Pulmonary artery endothelial cell (primary cell): ENCODE measurements at places on chromosomes 1 and 21. TPM values are rescaled to one million over a fixed set of nuclear protein-coding genes. Genes with fewer than 3 reads are reported as not detected.

DNA sequence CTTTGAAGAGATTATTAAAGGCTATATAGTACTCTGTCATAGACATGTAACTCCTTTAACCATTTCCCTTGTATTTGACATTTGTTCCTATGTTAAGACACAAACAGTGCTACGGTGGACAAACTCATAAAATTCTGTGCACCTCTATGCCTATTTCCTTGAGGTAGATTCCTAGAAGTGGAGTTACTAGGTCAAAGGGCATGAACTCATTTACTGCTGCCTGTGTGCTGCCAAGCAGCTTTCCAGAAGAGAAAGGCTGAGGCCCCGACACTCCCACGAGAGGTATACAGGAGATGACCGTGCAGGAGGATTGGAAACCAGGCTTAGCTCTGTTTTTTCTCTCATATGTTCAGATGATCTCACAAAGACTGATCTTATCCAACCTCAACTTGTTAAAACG lies 34.4 kb upstream of the TENT5C start:
- no peak for DNase-seq

GRCh38 chr1:198167436-198167934 lies 10.7 kb downstream of the NEK7 start:
- DNase-seq, result no peak

DNA sequence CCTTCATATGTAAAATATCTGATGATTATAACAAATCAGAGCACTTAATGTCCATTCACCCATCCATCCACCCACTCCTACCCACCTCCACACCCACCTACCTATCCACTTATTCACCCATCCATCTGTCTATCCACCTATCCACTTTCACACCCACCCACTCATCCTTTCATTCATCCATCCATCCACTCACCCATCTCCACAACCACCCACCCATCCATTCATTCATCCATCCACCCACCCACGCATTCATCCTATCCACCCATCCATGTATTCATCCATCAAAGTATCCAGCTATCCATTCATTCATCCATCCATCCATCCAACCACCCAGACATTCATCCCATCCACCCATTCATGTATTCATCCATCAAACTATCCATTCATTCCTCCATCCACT lies 466.1 kb downstream of the AJAP1 start:
- no peak for DNase-seq

DNA sequence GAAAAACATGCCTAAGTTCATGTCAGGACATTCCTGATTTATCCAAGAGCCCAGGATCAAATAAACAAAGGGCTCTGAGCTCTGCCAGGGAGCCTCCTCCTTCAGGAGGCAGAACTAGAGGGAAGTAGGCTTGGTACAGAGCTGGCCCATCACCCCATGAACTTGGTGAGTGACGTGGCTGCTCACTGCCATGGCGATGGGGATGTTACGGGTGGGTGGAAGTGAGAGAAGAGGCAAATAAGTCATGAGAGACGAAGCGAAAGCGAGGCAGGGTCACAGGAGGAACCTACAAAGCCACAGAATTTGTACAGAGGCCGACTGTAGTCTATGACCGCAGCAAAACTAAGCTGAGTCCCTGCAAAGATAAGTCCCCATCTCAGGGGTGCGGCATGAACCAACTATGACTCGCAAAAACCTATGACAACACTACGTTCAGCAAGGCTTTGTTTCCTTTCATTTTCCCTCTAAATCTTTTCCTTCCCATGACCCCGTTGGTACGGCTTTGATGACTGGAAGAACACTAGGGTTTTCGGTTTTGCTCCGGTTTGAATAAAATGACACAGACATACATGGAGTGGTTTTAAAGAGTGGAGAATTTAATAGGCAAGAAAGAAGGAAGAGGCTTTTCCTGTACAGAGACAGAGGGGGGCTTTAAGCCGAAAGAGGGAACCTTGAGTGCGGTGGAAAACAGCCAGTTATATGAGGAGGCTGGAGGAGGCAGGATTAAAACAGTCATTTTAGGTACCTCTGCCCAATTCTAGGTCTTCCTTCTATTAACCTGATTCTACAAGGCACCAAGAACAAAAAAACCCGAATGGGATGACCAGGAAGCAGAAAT lies 74.1 kb downstream of the CD46 start:
- peak; percentile 37 for DNase-seq

GRCh38 chr1:59422921-59423575 lies 126.2 kb downstream of the FGGY start:
- DNase-seq, result peak; percentile 91

Gene ICOSLG
- total RNA-seq, result 0.99 and 2.1 TPM in 2 replicates

GRCh38 chr1:196545222-196545621 lies 63.0 kb downstream of the KCNT2 start:
- no peak for DNase-seq

DNA sequence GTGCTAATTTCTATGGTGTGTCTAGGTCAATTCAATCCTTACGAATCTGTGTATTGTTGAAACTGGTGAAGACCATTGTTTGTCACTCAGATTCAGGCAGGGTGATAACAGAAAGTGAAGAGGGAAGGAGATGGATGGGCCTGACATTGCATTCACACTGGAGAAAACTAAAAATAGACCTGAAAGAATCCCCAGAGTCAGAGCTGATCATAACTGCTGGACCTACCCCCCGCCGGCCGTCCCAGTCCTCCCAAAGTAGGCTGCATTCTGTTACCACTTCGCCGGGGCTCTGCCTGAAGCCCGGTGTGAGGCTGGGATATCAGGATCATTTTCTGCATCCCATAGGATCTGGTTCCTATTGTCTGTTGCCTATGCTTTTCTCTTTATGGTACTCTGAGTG lies 121.1 kb downstream of the NUF2 start:
- no peak for DNase-seq

Gene CFAP74
- not detected in 2 replicates for total RNA-seq

DNA sequence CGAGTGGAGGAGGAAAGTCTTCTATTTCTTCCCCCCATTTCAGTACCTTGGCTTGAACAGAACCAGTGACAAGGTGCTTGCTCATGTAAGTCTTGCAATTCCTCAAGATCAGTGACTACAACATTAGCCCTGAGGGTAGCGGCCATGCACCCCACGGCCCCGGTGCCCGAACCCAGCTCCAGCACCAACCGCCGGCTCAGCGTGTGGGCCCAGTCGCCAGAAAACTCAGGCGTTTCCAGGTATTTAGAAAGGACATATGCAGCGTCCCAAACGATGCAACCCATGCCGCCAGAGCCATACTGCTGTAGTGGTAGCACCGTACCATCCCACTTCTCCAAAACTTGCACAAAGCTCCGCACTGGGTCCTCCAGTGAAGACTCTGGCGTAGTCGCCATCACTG lies 11.2 kb upstream of the MANEAL start:
- no peak for DNase-seq

- no peak for DNase-seq
These were observed 201.0 kb downstream of the HS2ST1 start for GRCh38 chr1:87115317-87115890.

DNA sequence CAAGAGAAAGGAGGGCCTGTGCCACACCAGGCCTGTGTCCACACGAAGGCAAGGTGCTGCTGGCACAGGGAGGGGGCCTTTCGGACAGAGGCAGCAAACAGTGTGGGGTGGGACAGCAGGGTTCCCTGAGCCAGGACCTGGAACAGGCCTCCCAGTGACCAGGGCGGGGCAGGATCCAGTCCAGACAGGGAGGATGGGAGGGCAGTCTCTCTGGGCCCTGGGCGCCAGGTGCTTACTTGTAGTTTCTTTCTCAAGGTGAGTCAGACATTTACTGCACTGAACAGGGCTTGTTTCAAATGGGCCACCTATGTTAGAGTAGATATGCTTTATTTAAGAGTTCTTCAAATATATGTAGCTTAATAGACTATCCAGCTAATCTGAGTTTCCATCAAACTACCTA lies 52.8 kb upstream of the STUM start:
- no peak for DNase-seq

Gene OR2L2
- total RNA-seq, result 0.07 TPM in 1 of 2 replicates, not detected in the other

DNA sequence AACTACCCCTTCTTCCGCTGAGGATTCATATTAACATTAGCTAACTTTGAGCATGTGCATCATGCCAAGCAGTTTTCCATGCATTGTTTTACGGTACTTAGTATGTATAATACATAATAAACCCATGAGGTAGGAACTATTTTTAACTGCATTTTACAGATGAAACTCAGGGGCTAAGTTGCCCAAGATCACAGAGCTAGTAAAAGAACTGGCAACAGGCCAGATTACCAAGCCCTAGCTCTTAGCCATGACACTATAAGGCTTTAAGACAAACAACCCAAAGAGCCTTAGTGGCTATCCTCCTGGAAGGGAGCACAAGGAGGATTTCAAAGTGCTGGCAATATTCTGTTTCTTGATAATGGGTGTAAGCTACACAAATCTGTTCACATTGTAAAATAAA lies 6.1 kb downstream of the AK2 start:
- DNase-seq, result no peak

DNA sequence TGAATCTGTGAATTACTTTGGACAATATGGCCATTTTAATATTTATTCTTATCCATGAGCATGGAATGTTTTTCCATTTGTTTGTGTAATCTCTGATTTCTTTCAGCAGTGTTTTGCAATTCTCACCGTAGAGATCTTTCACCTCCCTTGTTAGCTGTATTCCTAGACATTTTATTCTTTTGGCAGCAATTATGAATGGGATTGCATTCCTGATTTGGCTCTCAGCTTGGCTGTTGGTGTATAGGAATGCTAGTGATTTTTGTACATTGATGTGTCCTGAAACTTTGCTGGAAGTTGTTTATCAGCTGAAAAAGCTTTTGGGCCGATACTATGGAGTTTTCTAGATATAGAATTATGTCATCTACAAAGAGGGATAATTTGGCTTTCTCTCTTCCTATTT lies 44.2 kb upstream of the NEGR1 start:
- no peak for DNase-seq

Gene TNFRSF18
- 0.18 TPM in 1 of 2 replicates, not detected in the other for total RNA-seq

DNA sequence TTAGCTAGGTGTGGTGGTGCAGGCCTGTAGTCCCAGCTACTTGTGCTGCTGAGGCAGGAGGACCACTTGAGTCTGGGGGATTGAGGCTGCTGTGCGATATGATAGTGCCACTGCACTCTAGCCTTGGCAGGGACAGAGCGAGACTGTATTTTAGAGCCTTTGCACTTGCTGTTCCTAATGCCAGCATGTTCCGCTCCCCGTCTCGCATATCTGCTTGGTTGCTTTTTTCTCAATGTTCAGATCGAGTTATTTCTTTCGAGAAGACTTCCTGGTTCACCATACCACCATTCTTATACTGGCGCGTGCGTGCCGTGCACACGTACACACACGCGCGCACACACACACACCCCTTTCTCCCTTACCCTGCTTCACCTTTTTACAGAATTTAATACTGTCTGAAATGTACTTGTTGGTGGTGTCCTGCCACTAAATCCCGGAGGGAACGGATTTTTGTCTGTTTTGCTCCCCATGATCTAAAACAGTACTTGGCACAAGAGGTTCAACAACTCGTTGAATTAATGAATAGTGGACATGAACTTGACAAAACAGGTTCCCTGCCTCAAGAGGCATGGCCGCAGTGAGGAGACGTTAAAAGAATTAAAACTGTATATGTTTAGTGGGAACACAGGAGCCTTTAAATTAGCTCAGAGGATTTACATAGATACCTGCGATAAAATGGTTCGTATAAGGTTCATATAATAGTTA lies 1.1 kb upstream of the RPRD2 start:
- DNase-seq, result no peak

GRCh38 chr1:7262611-7263010 lies 477.4 kb downstream of the CAMTA1 start:
- DNase-seq, result no peak

DNA sequence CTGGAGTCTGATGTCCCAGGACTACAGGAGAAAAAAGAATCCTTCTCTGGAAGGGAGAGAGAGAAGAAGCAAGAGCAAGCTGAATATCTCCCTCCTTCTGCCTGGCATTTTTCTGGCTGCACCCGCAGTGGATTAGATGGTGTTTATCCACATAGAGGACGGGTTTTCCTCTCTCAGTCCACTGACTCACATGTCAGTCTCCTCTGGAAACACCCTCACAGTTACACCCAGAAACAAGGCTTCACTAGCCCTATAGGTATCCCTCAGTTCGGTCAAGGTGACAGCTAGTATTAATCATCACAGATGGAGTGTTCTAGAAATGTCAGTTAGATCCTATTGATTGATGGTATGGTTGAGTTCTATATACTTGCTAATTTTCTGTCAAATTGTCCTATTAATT lies 87.9 kb downstream of the RHOU start:
- DNase-seq, result no peak

GRCh38 chr1:98398649-98399048 lies 262.9 kb upstream of the SNX7 start:
- DNase-seq, result no peak

- no peak for DNase-seq
These were observed 20.7 kb upstream of the KIF1B start for GRCh38 chr1:10189659-10190058.

DNA sequence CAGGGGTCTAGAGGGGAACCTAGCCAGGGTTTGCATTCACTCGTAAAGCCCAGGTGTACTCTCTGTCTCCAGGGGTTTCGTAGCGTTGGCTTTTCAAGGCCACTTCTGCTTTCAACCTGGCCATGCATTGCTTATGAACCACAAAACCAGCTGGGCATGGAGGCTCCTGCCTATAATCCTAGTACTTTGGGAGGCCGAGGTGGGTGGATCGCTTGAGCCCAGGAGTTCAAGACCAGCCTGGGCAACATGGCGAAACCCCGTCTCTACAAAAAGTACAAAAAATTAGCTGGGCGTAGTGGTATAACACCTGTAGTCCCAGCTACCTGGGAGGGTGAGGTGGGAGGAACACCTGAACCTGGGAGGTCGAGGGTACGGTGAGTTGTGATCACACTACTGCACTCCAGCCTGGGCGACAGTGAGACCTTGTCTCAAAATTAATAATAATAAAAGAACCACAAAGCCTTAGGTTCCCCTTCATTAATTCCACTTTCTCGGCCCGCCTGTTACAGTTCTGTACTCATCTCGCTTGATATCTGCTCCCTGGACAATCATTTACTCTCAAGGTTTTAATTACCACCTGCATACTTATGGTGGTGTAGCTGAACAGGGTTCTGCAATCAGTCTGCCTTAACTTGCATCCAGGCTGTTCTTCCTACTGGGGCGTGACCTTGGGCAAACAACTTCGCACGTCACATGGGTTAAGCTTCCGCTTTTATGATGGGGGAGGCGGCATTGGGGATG lies 6.1 kb downstream of the SLC16A4 start:
- DNase-seq, result no peak

Gene HCRTR1
- 0.53 and 0.92 TPM in 2 replicates for total RNA-seq

Gene GBP6
- not detected in 2 replicates for total RNA-seq

Gene LRRC7
- 0.07 TPM in 1 of 2 replicates, not detected in the other for total RNA-seq

Gene GLIS1
- not detected in 2 replicates for total RNA-seq

Gene LCE3B
- not detected in 2 replicates for total RNA-seq
